Kidney (tissue), 22 donors: ENCODE measurements at places on chromosomes 6 and 20. TPM values are rescaled to one million over a fixed set of nuclear protein-coding genes. Genes with fewer than 3 reads are reported as not detected.

RFX6 gene
- polyA plus RNA-seq, result not detected

POPDC3 gene
- polyA plus RNA-seq, result not detected

SLC22A7 gene
- 34.8 TPM for polyA plus RNA-seq

SIRPD gene
- not detected for polyA plus RNA-seq

KDM1B gene
- 3.9 TPM for polyA plus RNA-seq

SPAG4 gene
- 13.1 TPM for polyA plus RNA-seq
